Neural progenitor cell (in vitro differentiated cells): ENCODE measurements at places on chromosomes 1 and 21.
A peak's percentile ranks its signal among the peaks of the same experiment; 100 is the strongest.

GRCh38 chr21:30340714-30341573 lies 3.5 kb upstream of the KRTAP27-1 start:
- H3K27ac ChIP-seq: no peak overlapping the region
- no peaks in the 10 kb centered on the region for H3K36me3 ChIP-seq
- H3K27me3 ChIP-seq: no peaks in the 10 kb centered on the region
- H3K4me3 ChIP-seq: no peak overlapping the region
- DNase-seq: peak; percentile 52

DNA sequence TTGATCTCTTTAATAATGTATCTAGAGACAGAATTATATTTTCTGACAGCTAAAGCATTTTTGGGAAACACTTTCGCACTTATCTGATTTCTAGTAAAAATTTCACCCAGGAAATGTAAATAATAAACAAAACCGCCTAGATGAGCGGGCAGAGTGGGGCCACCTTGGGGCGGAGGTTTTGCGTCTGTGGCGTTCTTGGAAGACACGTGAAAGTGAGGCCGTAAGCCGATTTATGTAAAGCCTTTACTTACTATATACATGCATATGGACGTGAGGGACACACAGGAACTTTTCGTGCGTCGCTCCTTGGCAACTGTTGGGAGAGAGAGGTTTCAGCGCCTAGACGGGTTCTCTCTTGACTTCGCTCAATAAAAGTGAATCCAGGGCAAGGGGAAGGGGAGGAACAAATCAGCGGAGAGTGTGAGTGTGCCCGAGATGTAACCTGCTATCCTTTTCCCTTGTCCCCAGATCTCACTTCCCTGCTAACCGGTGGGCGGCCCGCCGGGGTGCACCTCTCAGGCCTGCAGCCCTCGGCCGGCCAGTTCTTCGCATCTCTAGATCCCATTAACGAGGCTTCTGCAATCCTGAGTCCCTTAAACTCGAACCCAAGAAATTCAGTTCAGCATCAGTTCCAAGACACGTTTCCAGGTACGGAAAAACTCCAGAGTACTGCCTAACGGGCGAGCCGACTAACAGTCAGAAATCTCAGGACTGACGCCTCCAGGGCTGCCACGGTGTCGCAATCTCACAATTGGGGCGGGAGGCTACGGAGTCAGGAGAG lies 1.7 kb downstream of the HLX start:
- no peak overlapping the region for H3K4me3 ChIP-seq
- peaks cover 100% of the 10 kb centered on the region for H3K27me3 ChIP-seq
- peaks cover 16% of the 10 kb centered on the region for H3K4me1 ChIP-seq
- peak; percentile 67 for DNase-seq

GRCh38 chr1:196423612-196424011 lies 184.6 kb downstream of the KCNT2 start:
- peaks cover 4% of the 10 kb centered on the region for H3K36me3 ChIP-seq
- H3K27ac ChIP-seq: no peak overlapping the region
- no peaks in the 10 kb centered on the region for H3K4me1 ChIP-seq
- DNase-seq: no peak
- no peak overlapping the region for H3K4me3 ChIP-seq
- no peaks in the 10 kb centered on the region for H3K27me3 ChIP-seq

GRCh38 chr1:87939444-87939843 lies 610.8 kb downstream of the LMO4 start:
- H3K36me3 ChIP-seq: no peaks in the 10 kb centered on the region
- H3K27me3 ChIP-seq: no peaks in the 10 kb centered on the region
- DNase-seq: no peak
- H3K27ac ChIP-seq: no peak overlapping the region
- H3K4me3 ChIP-seq: no peak overlapping the region

DNA sequence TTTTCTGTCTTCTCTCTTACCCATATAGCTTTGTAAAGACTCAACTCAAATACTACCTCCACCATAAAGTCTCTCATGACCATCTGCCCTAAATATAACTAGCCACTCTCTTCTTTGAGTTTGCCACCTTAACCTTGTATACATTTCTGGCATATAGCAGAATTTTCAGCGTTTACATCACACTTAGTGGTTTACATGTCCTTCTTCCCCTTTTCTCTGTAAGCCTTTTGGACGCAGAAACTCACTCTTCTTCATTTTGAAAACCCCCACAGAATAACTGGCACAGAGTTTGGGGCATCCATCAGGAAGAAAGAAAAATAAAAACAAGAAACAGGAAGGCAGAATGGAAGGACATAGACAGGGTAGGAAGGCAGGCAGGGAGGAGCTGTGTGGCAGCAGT lies 131.8 kb upstream of the DUSP10 start:
- DNase-seq: no peak
- no peak overlapping the region for H3K27ac ChIP-seq
- H3K36me3 ChIP-seq: no peaks in the 10 kb centered on the region
- H3K27me3 ChIP-seq: no peaks in the 10 kb centered on the region
- H3K4me3 ChIP-seq: no peak overlapping the region
- no peaks in the 10 kb centered on the region for H3K4me1 ChIP-seq

DNA sequence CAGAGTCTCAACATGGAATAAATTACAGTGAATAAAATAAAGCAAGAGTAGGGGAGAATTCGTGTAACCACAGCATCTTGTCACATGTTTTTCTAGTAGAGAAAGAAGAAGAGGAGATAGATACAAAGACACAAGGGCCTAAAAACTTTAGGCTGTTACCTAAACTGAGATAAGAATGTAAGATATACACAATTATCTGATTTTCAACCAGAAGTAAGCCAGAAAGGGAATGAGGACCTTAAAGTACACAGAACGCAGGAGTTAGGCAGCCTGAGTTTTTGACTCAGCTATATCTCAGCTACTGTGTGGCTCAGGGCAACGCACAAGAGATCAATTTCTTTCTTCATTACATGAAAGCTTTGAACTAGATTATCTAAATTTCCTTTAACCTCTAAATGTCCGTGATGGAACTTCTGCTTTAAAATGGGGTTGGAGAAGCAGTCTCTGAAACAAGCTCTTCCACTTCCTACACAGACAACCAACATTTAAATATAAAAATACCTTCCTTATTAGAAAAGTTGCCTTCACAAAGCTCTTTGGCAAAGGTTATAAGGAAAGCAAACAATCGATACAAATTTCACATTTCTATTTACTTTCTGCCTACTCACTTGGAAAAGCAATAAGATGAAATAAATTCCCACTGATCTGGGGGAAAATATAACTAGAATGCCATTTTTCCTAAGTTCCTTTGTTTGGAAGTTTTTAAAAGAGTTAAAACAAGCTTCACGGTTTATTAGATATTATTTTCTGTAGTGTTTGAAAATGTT lies 5.2 kb upstream of the RGS13 start:
- H3K36me3 ChIP-seq: no peaks in the 10 kb centered on the region
- H3K27me3 ChIP-seq: no peaks in the 10 kb centered on the region
- DNase-seq: no peak
- no peak overlapping the region for H3K4me3 ChIP-seq

GRCh38 chr1:179812501-179813292 lies 64.9 kb downstream of the TOR1AIP2 start:
- peaks cover 12% of the 10 kb centered on the region for H3K4me1 ChIP-seq
- H3K4me3 ChIP-seq: no peak overlapping the region
- no peaks in the 10 kb centered on the region for H3K36me3 ChIP-seq
- H3K27me3 ChIP-seq: peaks cover 38% of the 10 kb centered on the region
- no peak for DNase-seq

DNA sequence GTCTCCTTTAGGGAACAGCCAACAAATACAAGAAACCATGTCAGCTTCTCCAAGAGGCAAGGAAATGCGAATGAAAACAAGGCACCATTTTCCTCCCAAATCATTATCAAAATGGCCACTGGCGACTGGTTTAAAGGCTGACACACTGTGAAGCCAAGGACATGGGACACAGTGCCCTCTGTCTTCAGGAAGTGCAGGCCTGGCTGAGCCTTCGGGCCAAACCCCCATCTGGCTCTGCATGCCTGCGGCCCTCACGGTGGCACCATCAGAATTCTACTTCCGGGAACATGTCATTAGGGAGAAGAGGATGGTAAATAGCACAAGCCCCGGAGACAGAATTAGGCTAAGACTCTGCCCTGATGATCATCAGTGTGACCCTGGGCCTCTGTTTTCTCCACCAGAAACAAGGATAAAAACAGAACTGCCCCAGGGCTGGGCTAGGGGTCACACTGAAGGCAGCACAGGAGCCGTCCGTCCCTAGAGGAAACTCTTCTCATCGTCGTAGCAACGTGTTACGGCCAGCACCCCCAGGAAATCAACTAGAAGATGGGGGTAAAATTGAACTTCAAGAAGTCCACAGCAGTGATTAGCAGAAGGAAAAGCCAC lies 103.5 kb downstream of the NPHP4 start:
- H3K36me3 ChIP-seq: no peaks in the 10 kb centered on the region
- no peaks in the 10 kb centered on the region for H3K27me3 ChIP-seq
- H3K4me3 ChIP-seq: no peak overlapping the region
- H3K4me1 ChIP-seq: peaks cover 7% of the 10 kb centered on the region
- H3K27ac ChIP-seq: no peak overlapping the region
- peak; percentile 28 for DNase-seq

GRCh38 chr1:240739139-240739538 lies 127.2 kb upstream of the GREM2 start:
- peaks cover 9% of the 10 kb centered on the region for H3K4me1 ChIP-seq
- H3K27me3 ChIP-seq: no peaks in the 10 kb centered on the region
- no peak overlapping the region for H3K27ac ChIP-seq
- no peak overlapping the region for H3K4me3 ChIP-seq
